ENCODE measurements at places on chromosomes 1 and 21. TPM values are rescaled to one million over a fixed set of nuclear protein-coding genes. Genes with fewer than 3 reads are reported as not detected.

The TBX19 gene
- 3.0 TPM for total RNA-seq

The FCER1G gene
- 0.86 TPM for total RNA-seq

The FCAMR gene
- total RNA-seq = not detected

DNA sequence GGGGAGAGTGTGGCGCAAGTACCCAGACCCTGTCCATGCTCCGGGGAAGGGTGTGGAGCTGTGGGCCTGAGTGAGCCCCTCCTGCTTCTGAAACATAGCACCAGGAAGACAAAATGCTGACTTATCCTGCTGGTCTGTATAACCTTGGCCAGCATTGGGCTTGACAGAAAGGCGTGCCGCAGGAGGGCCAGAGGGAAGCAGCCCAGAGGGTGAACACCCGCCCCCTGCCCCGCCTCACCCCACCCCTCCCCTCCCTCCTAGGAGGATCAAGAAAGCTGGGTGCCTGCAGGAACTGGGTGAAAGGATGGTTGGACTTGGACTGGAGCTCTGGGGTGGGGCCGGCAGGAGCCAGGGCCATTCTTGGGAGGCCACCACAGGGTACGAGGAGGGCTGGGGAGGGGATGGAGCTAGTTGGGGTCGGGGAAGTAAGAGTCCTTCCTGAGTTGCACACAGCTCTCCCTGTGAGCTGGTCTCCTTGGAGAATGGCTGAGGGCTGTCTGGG lies 27.1 kb downstream of the PTPRF start:
- no peak for DNase-seq
- no peaks in the 10 kb centered on the region for H3K27me3 ChIP-seq
- H3K36me3 ChIP-seq = peaks cover 50% of the 10 kb centered on the region
- H3K4me1 ChIP-seq = peaks cover under 1% of the 10 kb centered on the region

- peaks cover 8% of the 10 kb centered on the region for H3K4me1 ChIP-seq
- H3K27ac ChIP-seq = no peak overlapping the region
- no peak overlapping the region for H3K4me3 ChIP-seq
- no peak for DNase-seq
Observed at GRCh38 chr21:32448803-32449594, 36.5 kb downstream of the EVA1C start.

DNA sequence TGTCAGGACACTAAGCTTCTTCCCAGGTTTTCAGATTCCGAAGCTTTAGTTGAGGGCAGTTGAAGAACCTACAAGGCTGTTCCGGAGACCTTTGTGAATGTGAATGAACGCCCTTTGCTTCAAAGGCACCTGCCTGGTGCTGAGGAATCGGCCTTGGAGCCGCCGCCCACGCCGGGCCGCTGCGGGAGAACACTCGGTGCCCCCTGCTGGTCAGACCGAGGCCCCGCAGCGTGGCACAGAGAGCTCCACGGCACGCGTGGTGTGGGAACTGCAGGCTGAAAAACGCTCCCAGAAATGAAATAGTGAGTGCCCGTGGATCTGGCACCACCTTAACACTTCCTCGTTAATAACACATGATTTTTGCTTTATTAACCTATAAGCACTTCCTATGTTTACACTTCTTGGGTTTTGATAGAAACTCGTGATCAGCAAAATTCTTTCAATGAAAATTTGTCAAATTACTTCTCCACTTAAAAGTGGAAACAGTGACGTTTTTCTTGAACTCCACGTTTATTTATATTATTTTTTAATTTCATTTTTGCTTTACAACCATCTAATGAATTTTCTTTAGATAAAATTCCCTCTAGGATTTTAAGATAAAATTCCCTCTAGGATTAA lies 460.6 kb downstream of the DSCAM start:
- no peak overlapping the region for H3K4me3 ChIP-seq
- no peaks in the 10 kb centered on the region for H3K4me1 ChIP-seq
- no peak overlapping the region for H3K27ac ChIP-seq

DNA sequence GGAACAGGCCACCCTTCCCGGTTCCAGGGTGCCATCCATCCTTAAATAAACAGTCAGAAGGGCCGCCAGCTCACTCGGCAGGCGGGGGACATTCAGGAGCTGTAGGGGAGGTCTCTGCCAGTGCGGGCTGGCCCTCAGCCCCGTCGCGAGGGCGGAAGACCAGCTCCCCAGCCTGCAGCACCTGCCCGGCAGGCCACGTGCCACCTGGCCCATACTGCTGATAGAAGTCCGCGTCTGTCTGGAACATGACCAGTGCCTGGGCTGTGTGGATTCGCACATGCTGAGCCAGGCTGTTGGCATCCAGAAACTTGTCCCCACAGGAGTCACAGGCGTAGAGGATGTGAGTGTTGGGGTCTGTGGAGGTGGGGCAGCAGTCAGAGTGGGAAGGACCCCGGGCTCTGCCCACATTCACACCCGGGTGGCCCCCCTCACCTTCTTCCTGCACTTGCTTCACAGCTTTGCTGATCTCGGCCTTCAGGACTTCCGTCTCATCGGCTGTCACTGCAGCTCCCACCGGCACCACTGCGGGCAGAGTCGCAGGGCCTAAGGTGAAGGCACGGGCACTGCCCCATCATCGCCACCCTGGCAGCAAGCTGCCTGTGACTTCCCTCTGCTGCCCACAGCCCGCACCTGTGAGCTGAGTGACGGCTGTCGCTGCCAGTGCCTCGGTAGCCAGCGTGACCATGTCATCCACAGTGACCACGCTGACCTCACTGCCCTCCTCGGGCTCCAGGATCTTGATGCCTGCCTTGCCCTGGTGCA lies 33.8 kb downstream of the ZBTB17 start:
- no peak overlapping the region for H3K4me3 ChIP-seq
- peaks cover 25% of the 10 kb centered on the region for H3K36me3 ChIP-seq
- DNase-seq = no peak
- H3K27me3 ChIP-seq = no peaks in the 10 kb centered on the region
- no peak overlapping the region for H3K27ac ChIP-seq

- H3K27ac ChIP-seq = no peak overlapping the region
- no peaks in the 10 kb centered on the region for H3K4me1 ChIP-seq
- peaks cover 27% of the 10 kb centered on the region for H3K36me3 ChIP-seq
- no peak for DNase-seq
- H3K27me3 ChIP-seq = no peaks in the 10 kb centered on the region
- H3K4me3 ChIP-seq = no peak overlapping the region
Observed at GRCh38 chr1:247322849-247323586, 8.6 kb downstream of the ZNF496 start.

- no peak for DNase-seq
- H3K4me3 ChIP-seq = no peak overlapping the region
Observed at GRCh38 chr21:41985662-41986416, 24.3 kb downstream of the ZBTB21 start.

GRCh38 chr1:6360117-6360496 lies 33.5 kb downstream of the ACOT7 start:
- no peak overlapping the region for H3K4me3 ChIP-seq
- no peaks in the 10 kb centered on the region for H3K36me3 ChIP-seq
- no peak overlapping the region for H3K27ac ChIP-seq
- no peak for DNase-seq

GRCh38 chr21:42375506-42375905 lies 9.2 kb upstream of the TFF1 start:
- H3K27ac ChIP-seq = no peak overlapping the region
- H3K36me3 ChIP-seq = no peaks in the 10 kb centered on the region
- H3K4me3 ChIP-seq = no peak overlapping the region

All from HCT116 (cell line).